ENCODE measurements at places on chromosomes 16 and 17.

GRCh38 chr17:61786088-61786487 is 77.2 kb downstream of the BRIP1 start:
- DNase-seq: no peak

- no peak for DNase-seq
Measured at GRCh38 chr17:74682471-74683190, 30.1 kb downstream of the CD300LF start.

DNA sequence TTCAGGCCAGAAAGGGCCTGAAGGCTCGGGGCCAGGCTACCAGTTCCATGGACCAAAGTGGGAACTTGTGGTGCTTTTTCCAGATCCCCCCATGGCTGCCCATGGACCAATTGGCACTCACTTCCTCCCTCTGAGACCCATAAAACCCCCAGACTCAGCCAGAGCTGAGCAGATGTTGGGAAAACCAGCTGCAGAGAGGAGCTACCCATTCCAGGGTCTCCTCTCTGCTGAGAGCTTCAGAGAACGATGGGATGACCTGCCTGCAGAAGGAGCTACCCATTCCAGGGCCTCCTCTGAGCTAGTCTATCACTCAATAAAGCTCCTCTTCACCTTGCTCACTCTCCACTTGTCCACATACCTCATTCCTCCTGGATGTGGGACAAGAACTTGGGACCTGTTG is 52.2 kb upstream of the MED9 start:
- DNase-seq: no peak

- DNase-seq: no peak
Measured at GRCh38 chr17:69856946-69857345, 218.1 kb upstream of the KCNJ16 start.

DNA sequence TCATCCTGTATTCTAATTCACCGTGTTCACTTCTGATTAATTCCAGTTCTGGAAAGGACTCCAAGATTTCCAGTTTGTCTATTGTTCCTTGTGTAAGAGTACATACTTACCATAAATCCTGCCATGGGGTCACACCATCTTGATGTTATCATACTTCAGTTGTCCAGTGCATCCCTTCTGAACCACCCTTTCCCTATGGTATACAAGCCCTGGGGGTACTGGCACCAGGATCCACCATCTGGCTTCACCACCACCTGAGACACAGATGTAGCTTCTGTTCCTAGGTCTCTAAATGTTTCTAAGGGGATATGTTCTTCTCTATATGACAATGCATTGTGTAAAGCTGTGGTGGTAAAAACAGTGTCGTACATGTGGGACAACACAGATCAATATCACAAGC is 21.2 kb downstream of the SGF29 start:
- DNase-seq: no peak

GRCh38 chr17:65678546-65678945 is 117.1 kb upstream of the AXIN2 start:
- no peak for DNase-seq

- DNase-seq: no peak
Measured at GRCh38 chr17:17088086-17088485, 45.8 kb downstream of the MPRIP start.

DNA sequence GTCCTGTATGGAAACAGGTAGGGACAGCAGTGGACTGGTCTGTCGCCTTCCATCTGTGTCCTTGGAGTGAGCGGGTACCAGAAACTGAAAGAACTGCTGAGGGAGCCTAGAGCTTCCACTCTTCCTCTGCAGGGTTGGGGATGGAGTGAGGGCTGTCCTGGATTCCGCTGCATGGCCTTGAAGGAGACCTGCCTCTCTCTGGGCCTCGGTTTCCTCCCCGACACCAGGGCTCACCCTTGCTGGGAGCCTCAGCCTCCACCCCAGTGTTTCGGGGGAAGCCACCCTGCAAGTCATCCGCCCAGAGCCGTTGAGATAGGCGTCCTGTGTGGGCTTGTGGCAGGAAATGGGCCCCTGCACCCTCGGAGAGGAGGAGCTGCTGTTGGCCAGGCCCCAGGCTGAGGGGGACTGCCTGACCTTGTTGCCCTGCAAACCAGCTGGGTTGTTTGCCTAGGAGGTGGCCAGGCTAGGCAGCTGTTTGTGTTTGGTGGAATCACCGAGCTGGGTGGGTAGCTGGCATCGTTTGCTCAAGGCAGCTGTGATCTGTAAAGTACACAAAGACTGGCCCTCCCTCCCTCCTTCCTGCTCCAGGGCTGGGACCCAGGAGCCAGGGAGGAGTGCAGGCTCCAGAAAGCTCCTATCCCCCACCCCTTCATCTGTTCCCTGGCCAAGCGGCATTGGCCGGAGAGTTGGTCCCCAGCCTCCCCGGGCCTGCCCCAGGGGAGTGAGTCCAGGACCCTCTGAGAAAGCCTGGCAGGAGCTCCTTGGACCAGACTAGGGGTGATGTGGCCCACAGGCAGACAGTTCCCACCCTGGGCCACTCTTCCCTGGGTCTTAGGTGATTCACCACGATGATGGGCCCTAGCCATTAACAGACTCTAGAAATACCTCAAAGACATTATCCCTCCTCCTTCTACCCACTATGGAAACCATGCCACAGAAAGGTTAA is 1.3 kb downstream of the RAB37 start:
- DNase-seq: no peak

DNA sequence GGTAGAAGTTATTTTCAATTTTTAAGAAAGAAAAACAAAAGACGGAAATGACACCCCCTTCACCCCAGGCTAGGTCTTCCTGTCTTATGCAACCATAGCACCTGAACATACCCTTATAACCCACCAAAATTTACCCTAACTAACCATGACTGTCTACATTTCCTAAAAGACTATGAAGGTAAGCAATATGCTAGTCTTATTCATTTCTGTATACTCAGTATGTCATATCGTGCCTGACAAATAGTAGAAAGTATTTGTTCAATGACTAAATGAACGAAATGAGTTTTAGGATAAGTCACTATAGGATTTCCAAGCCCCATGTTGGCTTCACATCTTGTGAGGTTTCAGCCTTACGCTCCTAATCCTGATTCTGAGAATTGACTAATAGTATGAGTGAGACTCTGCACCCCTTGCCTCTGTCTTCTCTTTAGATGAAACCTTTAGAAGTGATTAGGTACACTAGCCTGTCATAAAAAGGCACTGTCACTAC is 6.5 kb downstream of the ADAT1 start:
- no peak for DNase-seq

DNA sequence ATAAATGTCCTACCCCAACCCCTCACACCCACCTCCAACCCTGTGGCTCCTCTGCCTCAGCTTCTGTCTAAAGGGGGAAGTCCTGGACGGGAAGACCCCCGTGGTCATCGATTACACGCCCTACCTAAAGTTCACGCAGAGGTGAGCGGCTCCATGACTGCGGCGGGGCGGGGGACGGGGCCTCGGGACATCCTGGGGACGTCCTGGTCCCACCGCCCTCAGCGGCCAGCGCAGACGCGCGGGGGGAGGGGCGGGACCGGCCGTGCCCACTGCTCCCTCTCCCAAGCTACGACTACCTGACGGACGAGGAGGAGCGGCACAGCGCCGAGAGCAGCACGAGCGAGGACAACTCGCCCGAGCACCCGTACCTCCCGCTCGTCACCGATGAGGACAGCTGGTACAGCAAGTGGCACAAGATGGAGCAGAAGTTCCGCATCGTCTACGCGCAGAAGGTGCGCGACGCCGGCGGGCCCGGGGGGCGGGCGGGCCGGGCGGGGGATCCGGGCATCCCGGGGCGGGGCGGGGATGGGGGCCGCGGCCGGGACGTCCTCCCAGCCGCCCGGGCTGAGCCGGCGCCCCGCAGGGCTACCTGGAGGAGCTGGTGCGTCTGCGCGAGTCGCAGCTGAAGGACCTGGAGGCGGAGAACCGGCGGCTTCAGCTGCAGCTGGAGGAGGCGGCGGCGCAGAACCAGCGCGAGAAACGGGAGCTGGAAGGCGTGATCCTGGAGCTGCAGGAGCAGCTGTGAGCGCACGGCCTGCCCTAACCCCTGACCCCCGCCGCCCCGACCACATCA is 6.7 kb downstream of the RUNDC3A start:
- no peak for DNase-seq

- no peak for DNase-seq
Measured at GRCh38 chr16:17162560-17162959, 308.2 kb downstream of the XYLT1 start.

Data from H54 (cell line).